ENCODE measurements at places on chromosomes 3 and 15.
A peak's percentile ranks its signal among the peaks of the same experiment; 100 is the strongest.

DNA sequence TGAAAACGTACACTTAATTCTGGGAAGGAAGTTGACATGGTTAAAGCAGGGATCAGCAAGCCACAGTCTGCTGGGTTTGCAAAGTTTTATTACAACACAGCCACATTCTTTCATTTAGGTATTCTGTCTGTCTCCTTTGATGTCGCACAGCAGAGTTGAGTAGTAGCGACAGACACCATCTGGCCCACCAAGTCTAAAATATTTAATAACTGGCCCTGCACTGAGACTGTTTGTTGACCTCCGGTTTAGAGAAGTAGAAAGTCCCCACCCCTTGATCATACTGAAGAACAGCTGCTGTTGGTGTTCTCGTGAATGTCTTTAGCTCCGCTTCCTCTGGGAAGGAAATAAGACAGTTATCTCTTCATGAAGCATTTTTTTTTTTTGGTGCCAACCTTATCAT lies 66.2 kb downstream of the MCTP2 start:
- no peak for DNase-seq

GRCh38 chr15:31280046-31280830 lies 46.4 kb upstream of the KLF13 start:
- no peak for DNase-seq

- no peak for DNase-seq
Measured at GRCh38 chr15:64067564-64068030, 21.3 kb upstream of the DAPK2 start.

DNA sequence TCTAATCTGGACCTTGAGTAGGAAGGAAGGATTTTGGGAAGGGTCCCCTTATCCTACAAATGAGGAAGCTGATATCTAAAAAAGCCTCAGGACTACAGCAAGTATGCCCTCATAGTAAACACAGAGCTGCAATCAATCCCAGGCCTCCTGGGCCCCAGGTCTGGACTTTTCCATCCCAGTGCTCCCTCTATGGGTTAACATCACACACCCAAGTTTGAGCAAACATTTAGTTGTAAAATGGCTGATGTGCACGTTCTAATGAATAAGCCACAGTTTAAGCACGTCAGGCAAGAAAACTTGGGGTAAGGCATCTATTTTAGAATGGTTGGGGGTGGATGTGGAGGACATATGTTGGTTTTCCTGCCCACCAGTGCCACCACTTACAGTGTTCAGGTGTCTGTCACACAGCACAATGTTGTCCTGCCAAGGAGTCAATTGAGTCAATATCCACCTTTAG lies 44.3 kb upstream of the UBE2E1 start:
- DNase-seq: no peak

GRCh38 chr15:60421544-60421943 lies 23.8 kb upstream of the ANXA2 start:
- DNase-seq: no peak

GRCh38 chr3:38534604-38535003 lies 38.5 kb downstream of the EXOG start:
- no peak for DNase-seq

DNA sequence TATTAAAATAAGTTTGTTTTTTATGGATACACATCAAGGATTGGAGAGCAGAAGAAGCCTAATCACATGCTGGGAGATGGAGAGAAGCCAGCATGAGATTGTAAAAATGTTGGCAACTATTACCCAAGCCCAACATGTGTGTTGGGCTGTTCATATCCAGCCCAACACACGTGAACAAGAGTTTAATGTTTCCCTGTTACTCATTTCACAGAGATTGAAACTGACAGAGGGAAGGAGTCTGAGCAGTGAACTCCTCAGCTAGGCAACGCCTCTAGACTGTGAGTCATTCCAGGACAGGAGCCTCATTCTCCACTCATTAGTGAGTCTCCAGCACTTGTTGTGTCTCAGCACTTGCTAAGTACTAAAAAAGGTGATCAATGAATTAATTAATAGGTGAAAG lies 43.2 kb upstream of the CMSS1 start:
- DNase-seq: no peak

DNA sequence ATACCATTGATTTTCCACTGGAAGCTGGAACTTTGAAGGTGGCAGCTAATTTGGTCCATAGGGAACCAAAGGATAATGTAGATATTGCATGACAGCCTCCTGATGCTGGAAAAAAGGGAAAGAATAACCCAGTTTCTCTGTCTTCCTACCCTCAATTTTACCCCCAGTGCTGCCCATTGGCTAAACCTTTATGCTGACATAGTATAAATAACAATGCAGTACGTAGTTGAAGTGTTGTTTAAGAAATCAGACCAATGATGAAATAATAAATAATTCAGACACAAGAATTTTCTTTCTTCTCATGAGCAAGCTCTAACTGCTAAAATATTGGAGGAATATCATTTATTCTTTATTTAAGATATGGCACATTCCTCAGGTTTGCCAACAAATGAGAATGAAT lies 843.4 kb downstream of the EPHA3 start:
- no peak for DNase-seq

DNA sequence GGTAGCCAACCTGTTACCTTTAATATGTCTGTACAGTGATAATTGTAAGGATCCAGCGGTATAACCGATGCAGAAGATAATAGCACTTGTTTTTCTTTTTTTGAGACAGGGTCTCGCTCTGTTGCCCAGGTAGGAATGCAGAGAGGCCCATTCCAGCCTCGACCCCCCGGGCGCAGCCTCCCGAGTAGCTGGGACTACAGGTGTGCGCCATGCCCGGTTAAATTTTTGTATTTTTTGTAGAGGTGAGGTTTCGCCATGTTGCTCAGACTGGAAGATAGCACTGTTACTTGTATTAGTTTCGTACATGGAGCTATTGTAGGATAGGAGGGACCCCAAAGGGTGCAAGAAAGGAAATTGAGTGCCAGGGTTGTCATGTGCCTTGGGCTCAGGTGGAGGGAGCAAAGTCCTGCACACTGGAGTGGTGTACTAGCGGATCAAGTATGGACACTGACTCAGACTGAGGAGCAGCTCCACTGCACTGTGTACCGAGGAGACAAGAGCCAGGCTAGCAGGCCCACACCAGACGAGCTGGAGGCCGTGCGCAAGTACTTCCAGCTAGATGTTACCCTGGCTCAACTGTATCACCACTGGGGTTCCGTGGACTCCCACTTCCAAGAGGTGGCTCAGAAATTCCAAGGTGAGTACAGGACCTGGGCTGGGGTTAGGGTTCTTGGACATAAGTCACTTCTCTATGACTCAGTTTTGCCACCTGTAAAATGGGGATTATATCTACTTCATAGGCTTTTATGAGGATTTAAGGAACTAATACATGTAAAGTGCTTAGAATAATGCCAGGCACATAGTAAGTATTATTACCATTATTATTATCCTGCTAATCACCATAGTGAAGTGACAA lies 1.0 kb downstream of the OGG1 start:
- DNase-seq: no peak

- DNase-seq: no peak
Measured at GRCh38 chr3:136893848-136894443, 31.9 kb downstream of the NCK1 start.

GRCh38 chr3:125437631-125438435 lies 62.7 kb upstream of the ZNF148 start:
- peak; percentile 80 for DNase-seq

GRCh38 chr15:60520825-60521368 lies 42.0 kb upstream of the ICE2 start:
- DNase-seq: peak; percentile 77

DNA sequence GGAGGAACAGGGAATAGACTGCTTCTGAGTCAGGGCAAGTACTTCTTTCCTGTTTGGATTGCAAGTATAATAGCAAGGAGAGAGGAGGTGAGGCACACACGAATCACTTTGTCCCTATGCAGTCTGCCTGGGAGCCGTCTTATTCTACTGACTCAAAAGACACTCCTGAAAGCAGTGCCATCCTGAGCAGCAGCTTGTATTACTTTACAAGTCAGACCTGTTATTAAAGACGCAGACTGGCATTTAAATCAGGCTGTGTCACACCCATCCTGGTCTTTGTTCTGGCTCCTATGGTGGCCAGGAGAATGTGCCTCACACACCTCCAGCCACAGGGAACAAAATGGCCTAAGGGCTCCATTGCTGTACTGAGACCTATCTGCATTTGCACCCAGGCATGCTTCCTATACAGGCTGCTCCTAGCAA lies 17.9 kb upstream of the SQOR start:
- no peak for DNase-seq

GRCh38 chr15:35061161-35061824 lies 23.8 kb downstream of the NANOGP8 start:
- DNase-seq: no peak

DNA sequence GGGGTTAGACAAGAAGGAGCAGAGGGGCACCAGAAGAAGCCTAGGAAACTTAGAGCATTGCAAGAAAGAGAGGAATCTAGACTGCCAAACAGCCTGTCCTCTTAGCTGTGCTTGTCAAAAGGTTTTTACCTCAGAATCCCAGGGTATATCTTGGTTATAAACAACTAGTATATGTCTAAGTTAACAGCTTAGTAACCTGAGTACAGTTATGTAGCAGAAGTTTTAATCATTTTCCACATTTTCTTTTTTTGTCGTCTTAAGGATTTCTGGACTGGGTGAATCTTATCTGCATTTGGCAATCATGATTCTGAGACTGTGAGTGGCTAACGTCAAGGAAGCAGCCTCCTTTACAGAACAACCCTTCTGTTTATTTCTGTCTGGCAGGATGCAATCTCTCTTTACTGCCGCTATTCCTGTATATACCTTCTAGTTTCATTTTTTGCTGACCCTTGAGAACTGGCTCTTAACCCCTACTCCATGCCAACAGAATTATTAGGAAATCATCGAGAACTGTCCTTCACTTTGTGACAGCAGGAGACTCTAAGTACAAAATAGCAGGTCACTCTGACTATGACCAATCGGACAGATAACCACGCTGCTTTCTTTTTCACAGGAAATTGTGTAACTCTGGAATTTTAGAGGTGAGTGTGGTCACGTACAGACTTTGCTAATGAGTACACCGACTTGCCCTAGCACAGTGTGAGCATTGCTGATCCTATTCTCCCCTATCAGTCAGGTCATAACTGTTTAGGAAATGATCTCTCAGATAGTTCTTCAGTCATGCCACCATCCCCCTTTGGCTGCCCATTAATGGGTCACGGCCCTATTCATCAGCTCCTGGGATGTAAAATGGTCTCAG lies 3.3 kb upstream of the CP start:
- DNase-seq: no peak

DNA sequence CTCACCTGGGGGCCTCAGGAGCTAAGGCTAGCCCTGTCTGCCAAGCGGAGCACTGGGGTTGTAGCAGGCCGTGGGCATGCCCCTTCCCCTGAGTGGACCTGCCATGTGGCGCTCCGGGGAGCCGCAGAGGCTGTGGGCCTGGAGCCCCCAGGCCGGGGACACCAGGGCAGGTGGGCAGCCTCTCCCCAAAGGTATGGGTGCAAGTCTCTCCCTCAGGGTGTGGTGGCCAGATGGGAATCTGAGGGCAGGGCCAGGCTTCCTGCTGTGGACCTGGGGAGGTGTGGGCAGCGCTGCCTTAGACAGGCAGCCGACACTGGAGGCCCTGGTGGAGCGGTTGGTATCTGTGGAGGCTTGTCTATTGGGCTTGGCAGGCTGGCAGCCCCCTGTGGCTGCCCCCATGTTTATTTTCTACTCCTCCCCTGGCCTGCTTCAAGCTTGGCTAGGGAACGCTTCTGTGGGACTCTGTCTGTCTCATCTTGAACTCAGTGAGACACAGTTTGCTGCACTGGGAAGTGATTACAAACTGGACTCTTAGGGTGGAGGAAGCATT lies 5.9 kb downstream of the ACVR2B start:
- no peak for DNase-seq

DNA sequence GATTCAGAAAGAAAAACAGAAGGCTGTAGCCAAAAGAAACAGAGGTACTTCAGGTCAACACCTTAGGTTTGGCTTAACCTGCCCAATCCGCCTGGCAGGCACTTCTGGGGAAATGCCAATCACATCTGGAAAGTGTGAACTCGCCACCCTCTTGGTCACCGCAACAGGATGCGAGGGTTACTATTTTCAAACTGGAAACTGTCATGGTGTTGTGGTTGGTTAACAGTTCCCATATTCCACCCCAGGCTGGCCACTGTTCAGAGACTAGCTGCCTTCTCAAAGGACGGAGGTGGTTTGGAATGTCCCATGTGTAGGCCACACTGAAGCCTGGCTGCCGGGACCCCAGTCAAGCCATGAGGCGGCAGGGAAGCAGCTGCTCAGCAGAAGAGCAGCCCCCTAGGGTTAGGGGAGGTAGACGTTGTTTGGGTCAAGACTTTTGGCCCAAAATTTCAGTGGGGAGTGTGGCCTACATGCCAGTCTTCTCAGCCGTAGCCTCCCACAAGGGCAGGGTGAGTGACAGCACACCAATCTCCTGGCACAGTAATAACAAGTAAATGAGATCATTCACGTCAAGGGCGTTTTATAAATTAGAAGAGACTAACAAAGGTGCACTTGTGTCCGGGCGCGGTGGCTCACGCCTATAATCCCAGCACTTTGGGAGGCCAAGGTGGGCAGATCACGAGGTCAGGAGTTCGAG lies 54.6 kb downstream of the UMPS start:
- no peak for DNase-seq

Data from tibial nerve (tissue), 4 donors.